G401 (cell line): ENCODE measurements at places on chromosomes 2 and 18.
A peak's percentile ranks its signal among the peaks of the same experiment; 100 is the strongest.

DNA sequence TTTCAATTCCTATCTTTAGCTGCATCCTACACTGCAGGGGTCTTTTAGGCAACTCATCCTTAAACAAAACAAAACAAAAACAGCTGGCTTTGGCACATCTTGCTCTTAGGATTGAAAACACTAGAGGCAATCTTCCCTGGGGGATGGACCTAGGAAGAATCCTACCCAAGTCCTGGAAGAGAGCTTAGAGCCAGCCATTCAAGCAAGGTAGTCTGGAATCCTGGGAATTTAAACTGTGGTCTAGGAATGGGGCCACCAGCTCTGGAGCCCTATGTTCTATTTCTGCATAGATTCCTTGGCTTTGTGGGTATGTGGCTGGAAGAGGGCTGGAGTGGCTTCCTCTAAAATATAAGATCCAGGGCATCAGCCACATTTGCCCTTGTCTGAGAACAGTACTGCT lies 27.7 kb downstream of the MYL1 start:
- no peak for DNase-seq

GRCh38 chr18:9613550-9614400 lies 584 bp downstream of the PPP4R1 start:
- DNase-seq = peak; percentile 50

- DNase-seq = no peak
Observed at GRCh38 chr2:235453605-235454151, 40.2 kb upstream of the AGAP1 start.

DNA sequence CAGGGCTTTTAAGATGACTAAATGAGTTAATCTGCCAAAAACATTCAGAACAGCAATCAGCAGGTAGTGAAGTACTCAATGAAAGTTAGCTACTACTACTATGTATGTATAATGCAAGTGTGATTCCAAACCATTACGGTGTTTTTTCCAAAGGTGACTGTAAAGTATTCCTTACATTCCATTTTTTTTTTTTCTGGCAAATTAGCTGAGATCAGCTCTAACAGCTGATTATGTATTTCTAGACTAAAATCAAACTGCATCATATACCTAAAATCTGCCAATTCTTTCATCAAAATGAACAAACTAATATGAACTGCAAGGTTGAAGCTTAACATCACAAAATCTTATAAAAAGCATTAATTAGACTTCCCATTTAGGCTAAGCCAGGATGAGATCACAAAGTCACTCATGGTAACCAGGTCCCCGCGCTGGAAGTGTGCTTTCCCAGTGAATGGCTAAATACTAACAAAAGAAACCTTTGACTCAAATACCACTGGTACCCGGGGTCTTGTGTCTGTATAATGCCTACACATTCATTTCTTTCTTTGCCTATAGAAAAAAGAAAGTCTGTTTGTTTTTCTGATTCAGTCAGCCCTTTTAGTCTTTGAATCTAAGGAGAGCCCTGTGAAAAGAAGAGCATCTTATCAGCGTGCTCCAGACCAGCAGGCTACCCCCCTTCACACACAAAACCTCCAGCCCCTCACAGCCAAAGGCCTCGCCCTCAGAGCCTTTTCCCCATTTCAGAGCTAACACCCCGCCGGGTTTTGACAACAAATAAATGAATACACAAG lies 88.3 kb downstream of the RBMS1 start:
- no peak for DNase-seq

DNA sequence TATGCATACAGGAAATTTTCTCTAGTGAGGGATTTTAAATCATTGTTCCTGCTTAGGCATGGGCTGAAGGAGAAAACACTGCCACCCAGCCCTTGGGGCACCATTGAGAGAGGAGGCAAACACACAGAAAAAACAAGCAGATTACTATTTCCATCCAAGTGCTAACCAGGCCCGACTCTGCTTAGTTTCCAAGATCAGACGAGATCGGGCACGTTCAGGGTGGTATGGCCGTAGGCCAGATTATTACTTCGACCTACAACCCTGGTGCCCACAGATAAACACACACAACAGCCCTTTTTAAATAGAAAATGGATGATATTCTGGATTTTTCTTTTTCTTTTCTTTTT lies 45.4 kb upstream of the RHOB start:
- no peak for DNase-seq

DNA sequence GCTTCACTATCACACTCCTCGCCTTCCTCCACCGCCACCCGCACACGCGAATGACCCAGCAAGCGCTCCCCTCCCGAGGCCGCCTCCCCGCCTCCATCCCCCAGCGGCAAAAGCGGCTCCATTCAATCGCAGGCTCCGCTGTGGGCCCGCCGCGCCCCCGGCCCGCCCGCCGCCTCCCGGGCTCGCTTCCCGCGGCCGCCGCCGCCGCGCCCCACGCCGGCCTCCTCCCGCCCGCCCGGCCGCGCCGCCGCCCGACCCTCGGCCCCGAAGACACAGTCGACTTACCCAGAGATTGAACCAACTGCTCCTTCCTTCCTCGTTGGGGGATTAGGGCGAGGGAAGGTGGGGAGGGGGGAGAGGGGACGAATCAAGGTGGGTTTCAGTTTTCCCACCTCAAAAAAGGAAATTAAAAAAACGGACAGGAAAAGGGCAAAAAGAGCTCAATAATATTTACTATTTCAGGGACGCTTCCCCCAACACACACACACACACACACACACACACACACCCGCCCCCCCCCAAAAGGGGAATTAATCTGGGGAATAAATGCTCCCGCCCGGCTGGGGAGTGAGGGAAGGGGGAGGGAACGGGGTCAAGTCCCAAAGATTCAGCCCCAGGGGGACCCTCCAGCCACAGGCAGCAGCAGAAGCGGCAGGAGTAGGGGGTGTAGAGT lies 743 bp downstream of the XPO1 start:
- DNase-seq = no peak

DNA sequence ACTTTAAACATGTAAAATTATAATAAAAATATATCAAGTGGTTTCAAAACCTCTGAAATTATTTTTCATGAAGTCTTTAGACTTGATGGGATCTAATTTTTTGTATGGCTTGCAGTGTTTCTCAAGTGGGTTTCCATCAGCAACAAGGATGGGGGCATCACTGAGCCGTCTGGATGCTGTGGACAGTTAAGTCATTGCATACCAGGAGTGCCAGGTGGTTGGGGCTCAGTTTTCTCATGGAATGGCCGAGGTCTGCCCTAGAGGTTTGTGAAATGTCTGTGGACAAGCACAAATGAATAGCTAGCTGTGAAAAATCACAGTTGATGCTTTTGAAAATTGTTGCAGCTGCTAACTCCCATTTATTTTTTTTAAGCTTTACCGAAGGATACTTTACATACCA lies 1.7 kb downstream of the PRELID3A start:
- peak; percentile 51 for DNase-seq

DNA sequence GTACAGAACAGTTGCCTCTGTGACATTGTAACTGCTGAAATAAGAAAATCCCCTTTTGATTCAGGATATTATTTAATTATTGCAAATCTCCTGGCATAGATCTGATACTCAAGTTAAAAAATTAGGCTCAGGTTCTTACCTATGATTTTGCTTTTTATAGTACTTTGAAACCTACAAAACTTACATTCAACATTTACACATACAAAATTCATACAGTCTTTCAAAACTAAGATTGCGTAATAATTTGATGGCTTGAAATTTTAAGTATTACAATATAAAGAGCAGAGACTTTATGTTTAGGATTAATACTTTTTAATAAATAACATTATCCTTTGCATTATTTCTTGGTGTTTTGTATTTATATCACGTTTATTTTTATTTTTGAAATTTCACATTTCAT lies 291.1 kb downstream of the CCDC102B start:
- DNase-seq = no peak

- no peak for DNase-seq
Observed at GRCh38 chr2:64501946-64502345, 22.2 kb upstream of the AFTPH start.

- DNase-seq = no peak
Observed at GRCh38 chr18:51988277-51988676, 351.7 kb upstream of the DCC start.

DNA sequence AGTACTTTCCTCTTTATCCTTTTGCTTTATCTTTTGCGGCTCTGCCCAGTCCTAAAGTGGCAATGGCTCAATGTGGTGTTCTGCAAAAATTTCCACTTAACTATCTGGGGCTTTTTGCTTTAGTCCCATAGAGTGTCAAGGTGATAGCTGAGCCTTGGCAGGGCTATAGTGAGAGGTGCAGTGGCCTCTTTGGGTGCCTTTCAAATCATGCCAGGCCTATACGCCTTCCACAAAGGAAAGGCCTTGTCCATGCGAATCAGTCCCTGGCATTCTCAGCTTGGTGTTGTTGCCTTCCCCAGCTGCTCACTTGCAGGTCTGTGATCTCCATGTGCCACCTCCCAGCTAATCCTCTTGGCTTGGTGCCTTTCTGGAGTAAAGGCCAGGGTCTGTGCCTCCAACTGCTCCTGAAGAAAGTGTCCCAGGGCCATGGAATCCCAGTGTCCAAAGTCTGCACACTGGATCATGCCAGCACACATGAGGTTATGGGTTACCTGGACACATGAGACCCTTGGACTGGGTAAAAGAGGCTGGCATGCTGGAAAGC lies 26.6 kb downstream of the PAX8 start:
- DNase-seq = no peak

- no peak for DNase-seq
Observed at GRCh38 chr2:23445450-23445868, 60.5 kb downstream of the KLHL29 start.

GRCh38 chr2:20182241-20182931 lies 42.5 kb downstream of the SDC1 start:
- peak; percentile 2 for DNase-seq

DNA sequence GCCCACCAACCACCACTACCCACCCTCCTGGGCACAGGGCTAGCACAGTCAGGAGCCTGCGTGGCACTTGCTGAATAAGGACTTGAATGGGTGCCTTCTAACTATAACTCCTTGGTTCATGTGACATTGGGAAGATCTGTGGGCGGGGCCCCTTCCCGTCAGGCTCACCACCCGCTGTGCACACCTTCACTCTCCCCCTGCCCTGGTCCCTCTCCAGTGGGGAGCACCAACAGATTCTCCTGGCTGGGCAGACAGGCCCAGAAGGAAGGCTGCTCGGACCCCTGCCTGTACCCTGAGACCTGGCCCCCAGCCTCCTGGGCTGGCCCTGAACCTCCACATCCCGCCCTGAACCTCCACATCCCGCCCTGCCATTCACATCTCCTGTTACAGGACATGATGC lies 33.4 kb upstream of the POMC start:
- no peak for DNase-seq
